HTR-8/SVneo (cell line): ENCODE measurements at places on chromosomes 6 and 20.

GRCh38 chr6:111745636-111746035 is 127.6 kb downstream of the FYN start:
- no peak for DNase-seq

DNA sequence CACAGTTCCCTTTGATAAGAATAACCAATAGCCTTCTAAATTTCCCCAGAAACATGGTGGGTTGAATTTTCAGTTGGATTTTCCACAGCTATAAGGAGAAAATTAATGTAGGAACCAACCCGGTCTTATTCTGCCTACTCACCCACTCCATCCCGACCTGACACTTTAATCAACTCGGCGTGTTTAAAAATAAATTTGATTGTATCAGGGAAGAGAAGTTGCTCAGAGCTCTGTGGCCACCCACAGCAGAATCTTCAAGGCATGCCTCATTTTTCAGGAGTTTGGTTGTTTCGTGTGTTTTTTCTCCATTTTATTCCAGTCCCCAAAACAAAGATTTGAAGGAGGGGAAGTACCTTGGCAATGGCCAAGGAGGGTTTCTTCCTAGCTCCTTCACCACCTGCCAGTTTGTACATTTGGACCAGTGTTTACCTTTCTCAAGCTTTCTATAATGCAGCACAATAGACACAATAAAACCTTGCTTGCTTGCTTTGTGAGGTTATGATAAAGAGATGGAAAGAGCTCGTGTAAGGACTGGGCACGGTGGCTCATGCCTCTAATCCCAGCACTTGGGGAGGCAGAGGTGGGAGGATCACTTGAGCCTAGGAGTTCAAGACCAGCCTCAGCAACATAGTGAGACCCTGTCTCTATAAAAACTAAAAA is 297.2 kb upstream of the JARID2 start:
- no peak for DNase-seq

DNA sequence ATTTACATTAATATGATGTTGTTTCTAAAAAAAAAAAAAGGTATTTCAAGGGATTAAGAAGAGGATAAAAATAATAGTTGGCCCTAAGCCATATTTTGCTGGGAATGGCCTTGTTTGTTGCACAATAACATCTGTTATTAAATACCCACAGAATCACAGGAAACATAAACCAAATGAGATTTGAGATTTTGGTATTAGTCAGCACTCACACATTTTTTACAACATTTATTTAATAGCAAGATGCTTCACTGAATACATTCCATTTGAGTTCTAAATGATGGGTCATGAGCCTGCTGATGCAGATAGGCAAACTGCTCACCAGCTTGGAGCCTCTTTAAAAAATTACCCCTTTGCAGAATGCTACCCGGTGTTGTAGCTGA is 92.9 kb upstream of the ENPP5 start:
- DNase-seq = peak; percentile 14

DNA sequence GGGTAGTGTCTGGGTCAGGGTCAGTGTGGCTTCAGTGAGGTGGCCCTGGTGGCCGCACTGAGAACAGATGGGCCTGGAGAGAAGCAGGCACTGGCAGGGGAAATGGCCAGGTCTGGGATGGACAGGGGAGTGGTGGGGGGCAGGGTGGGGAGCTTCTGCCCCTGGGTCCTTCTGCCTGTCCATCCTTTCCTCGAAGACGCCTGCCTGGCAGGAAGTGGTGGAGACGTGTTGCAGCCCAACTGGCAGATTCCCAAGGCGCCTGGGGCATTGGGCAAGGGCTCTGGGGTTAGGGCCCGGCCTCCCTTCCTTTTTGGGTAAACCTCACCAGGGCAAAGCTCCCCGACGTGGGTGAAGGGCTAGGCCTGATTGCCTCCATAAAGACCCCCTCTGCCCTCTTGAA is 10.4 kb downstream of the SRC start:
- no peak for DNase-seq

DNA sequence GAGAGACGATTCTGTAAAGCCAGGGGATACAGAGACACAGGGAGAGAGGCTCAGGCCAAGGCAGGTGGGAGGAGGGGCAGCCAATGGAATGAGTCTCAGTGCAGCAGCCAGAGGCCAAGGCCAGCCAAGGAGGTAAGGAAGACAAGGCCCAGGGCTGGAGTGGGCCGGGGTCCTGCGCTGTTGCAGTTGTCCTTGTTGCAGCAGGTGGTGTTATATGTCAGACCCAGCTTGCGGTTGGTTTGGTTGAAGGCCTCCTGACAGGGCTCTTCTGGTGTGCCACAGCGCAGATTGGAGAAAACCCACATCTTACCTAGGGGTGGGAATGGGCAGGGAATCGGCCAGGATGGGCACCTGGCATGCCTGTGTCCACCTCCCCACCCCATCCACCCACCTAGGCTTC is 2.5 kb downstream of the LY6G6C start:
- no peak for DNase-seq

DNA sequence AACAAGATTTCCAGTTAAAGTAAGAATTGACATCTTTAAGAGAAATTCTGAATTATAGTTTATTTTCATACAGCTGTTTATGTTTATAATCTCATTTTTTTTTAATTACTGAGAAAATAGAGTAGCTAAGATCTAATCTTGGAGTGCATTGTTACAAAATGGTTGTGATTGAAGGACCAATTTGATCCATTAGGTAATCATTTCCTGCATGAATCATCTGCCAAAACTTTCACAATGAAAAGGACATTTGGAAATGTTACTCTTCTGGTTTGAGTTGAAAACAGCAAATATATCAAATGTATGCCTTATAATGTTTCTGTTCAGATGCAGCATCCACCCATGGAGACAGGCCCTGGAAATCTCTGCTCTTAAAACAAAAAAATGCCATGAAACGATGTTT is 19.0 kb downstream of the TUBB2A start:
- no peak for DNase-seq
